Adipocyte (in vitro differentiated cells): ENCODE measurements at places on chromosomes 7 and 10.

DNA sequence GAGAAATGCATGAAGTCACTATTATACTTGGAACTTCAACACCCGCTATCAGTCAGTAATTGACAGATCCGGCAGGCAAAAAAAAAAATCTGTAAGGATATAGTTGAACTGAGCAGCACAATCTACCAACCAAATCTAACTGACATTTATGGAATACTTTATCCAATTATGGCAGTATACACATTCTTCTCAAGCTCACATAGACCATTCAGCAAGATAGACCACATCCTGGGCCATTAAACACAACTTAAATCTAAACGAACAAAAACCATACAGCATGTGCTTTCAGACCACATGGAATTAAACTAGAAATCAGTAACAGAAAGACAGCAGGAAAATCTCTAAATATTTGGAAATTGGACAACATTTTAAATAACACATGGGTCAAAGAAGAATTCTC is 112.7 kb downstream of the MPP7 start:
- DNase-seq = no peak

GRCh38 chr7:1977059-1977875 is 255.5 kb downstream of the MAD1L1 start:
- DNase-seq = no peak

DNA sequence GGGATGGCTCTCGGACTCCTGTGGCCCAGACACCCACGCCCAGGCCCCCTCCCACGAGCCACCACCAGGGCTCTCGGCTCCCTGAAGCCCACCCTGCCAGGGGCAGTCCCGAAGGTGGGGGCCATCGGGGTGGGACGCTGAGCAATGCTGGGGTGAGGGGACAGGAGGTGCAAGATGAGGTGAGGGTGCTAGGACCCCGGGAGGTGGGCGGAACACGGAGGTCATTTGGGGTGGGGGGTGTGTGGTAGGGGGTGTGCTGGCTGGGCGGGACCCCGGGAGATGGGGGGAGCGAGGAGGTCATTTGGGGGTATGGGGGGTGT is 17.0 kb upstream of the LFNG start:
- DNase-seq = no peak

DNA sequence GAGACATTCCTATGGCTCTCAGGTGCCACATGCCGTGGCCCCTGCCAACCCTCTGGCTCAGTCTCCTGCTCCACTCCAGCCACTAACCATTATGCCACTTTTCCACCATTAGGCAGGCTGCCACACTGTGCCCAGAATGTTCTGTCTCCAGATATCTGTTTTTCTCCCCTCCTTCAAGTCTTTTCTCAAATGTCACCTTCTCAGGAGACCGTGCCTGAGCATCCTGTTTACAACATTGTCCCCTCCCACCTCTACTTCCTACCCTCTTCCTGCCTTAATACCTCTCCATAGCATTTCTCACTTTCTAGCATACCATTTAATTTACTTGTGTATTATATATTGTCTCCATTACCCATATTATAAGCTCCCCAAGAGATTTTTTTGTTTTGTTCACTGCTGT is 162.5 kb upstream of the LYZL2 start:
- DNase-seq = no peak

DNA sequence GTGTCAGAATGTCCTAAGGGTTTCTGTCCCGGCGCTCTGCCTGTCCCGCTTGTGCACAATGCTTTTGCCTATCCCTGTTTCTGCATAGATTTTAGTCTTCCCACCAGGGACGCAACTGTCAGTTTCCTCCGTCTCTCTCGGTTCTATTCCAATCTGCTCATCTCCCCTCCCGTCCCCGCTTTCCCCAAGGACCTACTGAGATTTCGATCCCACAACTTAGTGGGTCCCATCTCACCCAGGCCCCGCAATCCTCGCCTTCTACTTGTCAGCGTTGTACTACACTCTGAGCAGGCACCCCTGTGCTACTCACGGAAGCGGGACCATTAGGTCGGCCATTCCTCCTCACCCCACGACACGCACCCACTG is 519 bp upstream of the ZNF655 start:
- no peak for DNase-seq

- DNase-seq = no peak
These were observed 4.9 kb downstream of the PIK3CG start for GRCh38 chr7:106869954-106870353.

DNA sequence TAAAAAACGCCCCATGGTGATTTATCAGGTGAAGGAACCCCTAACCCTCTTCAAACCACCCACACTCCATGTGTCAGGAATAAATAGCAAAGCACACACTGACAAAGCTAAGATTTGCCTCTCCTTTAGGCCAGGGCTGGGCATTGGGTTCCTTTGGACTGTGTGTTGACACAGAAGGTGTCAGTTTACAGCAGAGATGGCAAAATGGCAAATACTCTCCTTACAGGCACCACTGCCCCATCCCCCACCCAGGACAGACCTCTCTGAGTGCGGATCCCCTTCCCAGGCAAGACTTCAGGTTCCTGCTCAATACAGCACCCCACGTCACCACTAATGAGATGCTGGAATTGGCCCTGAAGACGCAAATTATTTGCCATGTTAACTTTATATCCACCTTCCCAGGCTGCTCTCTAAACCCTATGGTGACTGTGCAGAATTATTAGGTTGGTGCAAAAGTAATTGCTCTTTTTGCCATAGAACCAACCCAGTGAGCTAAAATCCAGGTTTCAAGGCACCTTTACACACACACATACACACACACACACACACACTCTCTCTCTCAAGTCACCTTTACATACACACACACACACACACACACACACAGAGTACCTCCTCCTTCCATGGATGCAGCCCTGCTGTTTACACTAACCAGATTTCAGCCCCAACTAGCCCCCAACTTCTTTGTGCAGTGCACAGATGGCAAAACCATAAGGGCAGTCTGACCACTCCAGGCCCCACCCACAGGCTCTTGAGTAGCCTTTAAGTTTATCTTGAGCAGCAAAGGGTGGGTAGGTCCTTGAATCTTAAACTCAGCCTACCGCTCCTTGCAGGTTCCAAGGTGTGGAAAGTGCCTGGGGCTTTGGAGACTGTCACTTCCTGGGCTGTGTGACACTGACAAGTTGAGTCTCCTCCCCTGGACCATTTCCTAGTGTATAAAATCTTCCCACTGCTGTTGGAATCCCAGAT is 4.0 kb upstream of the ZCCHC24 start:
- DNase-seq = peak; percentile 47

GRCh38 chr10:131702531-131703356 is 198.1 kb upstream of the PPP2R2D start:
- no peak for DNase-seq

- no peak for DNase-seq
These were observed 8.7 kb upstream of the BAZ1B start for GRCh38 chr7:73530800-73531199.

DNA sequence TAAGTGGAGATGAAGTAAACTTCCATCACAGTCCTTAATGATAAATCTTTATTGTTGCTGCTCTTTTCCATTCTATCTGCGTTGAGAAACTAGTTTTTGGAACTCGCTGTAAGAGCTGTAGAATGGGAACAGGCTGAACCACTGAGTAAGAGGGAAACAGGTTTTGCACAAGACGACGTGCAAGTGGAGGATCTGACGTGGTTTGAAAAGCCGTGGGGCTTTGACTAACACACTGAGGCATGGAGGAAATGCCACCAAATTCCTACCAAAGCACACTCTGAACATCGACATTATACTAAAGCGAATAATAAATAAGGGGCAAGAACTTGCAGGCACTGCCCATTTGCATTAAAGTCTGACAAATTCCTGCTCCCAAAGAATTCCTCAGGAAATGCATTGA is 160.6 kb downstream of the KLF6 start:
- peak; percentile 34 for DNase-seq

DNA sequence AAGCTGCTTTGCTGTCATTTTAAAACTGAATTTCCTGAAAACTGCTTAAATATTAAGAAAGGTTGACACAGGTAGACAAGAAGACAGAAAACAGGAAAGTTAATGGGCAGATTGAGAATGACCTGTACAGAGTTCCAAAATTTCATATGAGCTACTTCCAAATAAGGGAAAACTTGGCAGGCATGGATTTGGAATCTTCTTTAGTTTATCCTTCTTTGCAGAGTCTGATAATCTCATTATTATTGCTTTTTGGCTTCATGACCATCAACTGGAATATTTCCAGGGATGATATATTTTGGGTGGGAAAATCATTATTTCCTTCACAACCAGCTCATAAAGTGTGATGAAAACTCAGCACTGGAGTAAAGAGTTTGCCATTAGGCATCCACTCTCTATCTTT is 346.5 kb upstream of the NPVF start:
- no peak for DNase-seq

GRCh38 chr7:130293521-130293920 is 560 bp downstream of the CPA4 start:
- no peak for DNase-seq

DNA sequence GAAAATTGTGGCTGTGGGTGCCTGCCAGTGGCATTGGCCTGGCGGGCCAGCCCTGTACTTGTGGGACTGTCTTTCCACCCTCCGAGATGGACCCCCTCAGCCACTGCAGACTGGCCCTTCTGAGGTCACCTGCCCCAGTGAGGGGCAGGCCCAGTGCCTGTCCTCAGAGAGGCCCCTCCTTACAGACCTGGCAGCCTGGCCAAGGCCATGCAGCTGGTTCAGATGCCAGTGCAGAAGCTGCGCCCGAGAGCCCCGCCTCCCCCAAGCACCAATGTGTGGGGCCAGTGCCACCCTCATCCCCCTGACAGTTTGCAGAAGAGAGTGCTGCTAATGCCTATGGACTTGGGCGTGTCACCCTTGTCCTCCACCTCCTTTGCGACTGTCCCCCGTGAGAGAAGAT is 10.0 kb downstream of the ZNF316 start:
- no peak for DNase-seq

GRCh38 chr10:131127610-131128009 is 183.9 kb downstream of the TCERG1L start:
- no peak for DNase-seq

- DNase-seq = no peak
These were observed 141.5 kb upstream of the CAV2 start for GRCh38 chr7:116357781-116358670.

DNA sequence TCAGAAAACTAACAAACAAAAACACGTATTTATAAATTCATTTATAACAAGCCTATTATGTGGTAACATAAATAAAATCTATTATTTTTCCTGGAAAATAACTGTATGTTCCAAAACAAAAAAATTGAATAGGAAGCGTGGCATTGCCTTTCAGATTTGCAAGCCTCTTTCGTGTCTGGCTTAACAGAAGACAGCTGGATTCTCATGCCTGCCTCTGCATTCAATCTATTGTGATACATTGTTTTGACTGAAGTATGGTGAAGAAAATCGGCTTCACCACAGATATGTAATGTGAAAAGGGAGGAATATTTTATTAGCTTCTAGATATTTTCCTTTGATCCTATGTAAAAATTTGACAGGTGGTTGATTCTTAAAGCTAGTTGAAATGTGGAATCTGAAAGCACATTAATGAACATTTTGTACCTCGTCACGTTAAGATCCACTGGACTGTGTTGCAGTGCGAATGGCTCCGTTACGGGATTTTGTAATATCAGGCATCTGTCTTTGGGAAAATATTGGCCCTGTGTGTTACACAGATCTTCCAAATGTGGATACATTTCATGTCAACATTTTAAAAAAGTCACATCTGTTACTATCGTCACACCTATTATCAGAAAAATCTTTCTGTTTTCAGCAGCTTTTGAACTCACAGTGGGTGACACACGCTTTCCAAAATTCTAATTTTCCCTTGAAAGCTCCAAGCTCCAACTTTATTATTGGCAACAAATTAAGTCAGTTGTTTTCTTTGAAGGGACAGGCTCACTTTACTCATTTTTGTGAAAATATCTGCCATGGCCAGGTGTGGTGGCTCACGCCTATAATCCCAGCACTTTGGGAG is 26.2 kb downstream of the PALD1 start:
- no peak for DNase-seq

DNA sequence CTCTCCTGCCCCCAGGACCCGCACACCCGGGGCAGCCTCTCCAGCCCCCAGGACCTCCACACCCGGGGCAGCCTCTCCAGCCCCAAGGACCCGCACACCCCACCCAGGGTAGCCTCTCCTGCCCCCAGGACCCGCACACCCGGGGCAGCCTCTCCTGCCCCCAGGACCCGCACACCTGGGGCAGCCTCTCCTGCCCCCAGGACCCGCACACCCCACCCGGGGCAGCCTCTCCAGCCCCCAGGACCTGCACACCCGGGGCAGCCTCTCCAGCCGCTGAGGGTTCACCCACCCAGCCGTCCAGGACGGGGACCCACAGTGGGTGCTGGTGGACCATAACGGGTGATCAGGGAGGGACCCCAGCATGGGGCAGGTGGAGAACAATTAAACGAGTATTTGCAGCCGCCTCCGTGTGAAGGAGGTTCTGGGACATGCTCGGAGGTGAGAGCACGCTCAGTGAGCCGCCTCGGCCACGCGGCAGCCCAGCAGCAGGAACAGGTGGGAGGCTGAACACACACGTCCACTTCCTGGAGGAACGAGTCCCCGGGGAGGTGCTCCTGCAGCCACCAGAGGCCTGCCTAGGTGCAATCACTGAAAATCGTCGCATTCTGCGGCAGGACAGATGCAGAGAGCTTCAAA is 107.9 kb downstream of the PDGFA start:
- no peak for DNase-seq

GRCh38 chr7:69588773-69589172 is 9.5 kb upstream of the AUTS2 start:
- DNase-seq = no peak

- no peak for DNase-seq
These were observed 4.6 kb downstream of the PAPSS2 start for GRCh38 chr10:87664276-87664701.

- peak; percentile 75 for DNase-seq
These were observed 989 bp downstream of the SRPK2 start for GRCh38 chr7:105387508-105388355.

GRCh38 chr10:106107706-106108105 is 1056.8 kb downstream of the SORCS1 start:
- DNase-seq = no peak

- no peak for DNase-seq
These were observed 19.8 kb downstream of the HNRNPA2B1 start for GRCh38 chr7:26180792-26181198.

GRCh38 chr7:112049555-112050249 is 156.5 kb downstream of the DOCK4 start:
- DNase-seq = no peak

DNA sequence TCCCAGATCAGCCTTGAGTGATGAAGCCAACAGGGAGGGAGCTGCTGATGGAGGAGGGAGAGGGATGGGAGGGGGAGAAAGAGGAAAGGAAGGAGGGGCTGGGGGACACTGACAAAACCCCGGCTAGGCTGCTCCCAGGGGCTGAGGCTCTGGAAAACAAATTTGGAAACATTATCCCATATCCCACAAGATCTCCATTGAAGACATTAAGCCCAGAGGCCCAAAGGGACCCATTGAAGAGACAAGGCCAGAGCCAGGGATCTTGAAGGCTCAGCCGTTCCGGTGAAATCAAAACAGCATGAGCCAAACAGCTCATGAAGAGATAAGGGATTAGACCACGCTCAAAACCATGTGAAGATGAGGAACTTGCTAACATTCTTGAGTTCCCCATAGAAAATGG is 184.3 kb upstream of the ITGB1 start:
- DNase-seq = no peak

GRCh38 chr10:63515002-63515763 is 6.0 kb upstream of the REEP3 start:
- DNase-seq = peak; percentile 73
